ENCODE measurements at places on chromosomes 12 and 14.

DNA sequence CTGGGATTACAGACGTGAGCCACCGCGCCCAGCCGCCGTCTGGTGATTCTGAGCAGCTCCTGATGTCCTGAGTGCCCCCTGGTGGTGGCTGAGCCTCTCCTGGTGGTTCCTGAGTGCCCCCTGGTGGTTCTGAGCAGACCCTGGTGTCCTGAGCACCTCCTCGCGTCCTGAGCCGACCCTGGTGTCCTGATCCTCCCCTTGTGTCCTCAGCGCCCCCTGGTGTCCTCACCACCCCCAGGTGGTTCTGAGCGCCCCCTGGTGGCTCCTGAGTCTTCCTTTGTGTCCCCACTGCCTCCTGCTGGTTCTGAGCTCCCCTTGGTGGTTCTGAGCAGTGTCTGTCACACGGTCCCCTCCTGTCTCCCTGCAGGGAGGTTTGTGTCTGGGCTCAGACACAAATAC, 1304.9 kb downstream of the TMEM121 start:
- no peak for DNase-seq

- no peak for DNase-seq
Measured at GRCh38 chr14:19974844-19975243, 547 bp upstream of the OR4K15 start.

GRCh38 chr12:53071591-53072551, 7.3 kb downstream of the SPRYD3 start:
- no peak for DNase-seq

GRCh38 chr14:45253754-45254310, 830 bp upstream of the MIS18BP1 start:
- no peak for DNase-seq

DNA sequence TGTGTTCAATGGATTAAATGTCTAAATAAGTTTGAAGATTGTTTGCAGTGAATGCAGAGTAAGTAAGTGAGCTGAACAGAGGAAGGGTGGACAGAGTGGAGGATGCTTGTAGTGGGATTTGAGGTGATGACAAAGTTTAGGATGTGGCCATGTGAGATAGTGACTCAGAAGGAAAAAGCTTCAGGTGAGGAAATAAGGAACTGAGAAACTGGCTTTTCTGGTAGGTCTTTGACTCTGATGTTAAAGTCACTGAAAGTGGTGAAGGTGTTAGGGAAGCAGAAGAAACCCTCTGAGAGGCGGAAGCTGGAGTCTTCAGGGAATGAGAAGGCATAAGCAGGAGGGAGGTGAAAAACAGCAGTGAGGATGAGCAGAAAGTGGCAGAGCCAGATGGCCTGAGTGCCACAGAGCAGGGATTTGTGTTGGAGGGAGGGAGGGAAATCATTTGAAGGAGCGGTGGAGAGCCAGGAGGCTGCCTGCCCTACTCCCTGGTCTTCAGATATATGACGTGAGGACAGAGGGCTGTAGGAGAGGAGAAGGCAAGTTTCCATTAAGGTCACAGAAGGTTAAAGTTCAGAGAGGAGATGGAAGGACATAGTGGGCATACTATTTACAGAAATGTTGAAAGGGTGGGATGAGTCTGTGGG, 24.8 kb downstream of the RGS6 start:
- no peak for DNase-seq

DNA sequence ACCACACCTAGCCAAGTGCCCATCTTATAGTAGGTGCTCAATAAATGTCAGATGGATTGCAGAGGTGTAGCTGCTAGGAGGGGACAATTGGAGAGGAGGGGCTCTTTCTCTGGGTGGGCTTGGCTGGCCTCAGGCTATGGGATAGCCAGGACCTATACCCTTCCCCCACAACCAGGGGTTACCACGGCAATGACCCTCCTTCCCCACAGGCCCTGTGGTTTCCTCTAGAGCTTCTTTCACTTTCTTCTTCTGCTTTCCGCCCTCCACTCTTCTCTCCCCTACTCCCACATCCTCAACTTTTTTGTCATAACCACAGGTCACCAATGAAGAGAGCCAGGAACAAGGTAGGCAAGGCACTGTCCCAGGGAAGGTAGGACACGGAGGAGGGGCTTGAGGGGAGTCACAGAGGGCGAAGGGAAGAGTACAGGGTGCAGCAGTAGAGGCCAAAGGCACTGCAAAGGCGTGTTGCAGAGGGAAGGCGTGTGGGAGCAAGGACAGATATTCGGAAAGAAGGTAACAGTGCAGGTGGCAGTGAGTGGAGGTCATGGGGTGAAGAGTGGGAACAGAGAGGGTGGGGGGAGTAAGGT, 1.9 kb upstream of the ITGB7 start:
- no peak for DNase-seq

DNA sequence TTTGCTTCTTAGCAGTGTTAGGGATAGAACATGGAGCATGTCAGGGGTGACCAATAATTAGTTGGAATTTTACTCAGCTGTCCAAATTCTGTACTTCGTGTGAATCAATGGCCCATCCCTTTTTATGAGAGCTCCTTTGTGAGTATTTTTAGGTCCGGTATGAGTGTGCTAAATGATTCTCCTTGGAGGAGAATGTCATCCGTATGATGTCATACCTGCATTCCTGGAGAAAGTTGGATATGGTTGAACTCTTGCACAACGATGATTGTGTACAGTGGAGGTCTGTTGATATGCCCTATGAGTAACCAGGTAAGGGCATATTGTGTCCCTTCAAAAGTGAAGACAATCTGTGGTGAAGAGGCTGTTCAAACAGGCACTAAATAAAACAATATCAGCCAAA, 400.8 kb downstream of the GXYLT1 start:
- peak; percentile 6 for DNase-seq

DNA sequence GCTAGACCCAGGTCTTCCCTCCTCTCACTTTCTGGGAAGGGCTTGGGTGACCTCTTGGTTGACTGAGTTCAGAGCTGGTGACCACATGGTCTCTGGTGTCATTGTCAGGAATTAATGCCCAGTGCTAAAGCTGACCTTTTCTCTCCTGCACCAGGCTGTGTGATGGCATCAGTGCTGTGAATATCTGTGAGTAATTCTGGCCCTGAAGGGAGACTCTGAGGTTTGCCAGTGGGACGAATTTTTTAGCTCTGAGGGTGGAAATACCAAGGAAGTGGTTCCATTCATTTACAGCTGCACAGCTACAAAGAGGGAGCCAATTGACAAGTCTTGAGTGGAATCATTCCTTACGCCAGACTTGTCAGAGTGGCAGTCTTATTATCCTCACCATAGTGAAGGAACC, 6.2 kb upstream of the KRT86 start:
- no peak for DNase-seq

DNA sequence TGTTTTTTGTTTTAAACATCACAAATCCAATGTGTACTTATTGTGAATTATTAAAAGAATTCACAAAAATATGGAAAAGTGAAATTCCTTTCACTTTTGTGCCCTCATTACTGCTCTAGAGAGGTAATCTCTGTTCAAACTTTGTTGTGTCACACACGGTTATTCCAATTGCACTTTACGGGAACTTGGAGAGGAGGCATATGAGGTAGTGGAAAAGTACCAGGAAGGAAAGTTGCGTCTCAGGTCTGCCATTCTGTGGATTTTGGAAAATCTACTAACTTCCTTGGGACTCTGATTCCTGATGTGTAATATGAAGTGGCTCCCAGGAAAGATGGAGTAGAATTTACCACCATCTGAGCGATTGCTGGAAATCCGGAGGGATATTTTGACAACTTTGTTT, 90.9 kb upstream of the DCN start:
- no peak for DNase-seq

- DNase-seq: no peak
Measured at GRCh38 chr12:49264466-49264872, 413 bp upstream of the TUBA1C start.

- DNase-seq: no peak
Measured at GRCh38 chr12:3087758-3088650, 10.8 kb downstream of the TSPAN9 start.

- DNase-seq: no peak
Measured at GRCh38 chr14:34356264-34356654, 105.8 kb downstream of the SPTSSA start.

DNA sequence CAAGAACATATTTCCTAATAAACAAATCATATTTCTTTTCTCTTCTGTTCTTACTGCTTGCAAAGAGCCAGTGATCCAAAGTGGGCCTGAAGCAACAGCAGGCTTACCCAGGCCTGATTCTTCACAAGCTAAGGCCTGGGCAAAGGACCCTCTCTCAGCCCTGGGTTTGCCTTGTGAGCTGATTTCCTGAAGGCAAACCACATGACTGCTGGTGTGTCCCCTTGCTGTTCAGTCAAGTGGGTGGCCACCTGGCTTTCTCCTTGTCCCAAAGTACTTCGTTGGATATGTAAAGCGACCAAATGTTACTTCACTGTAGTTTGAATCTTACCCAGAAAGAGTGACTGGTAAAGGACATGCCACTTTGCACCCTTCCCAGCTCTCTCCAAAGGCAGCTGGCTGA, 392.9 kb downstream of the ZFP36L1 start:
- DNase-seq: no peak

GRCh38 chr12:113948151-113948914, 17.8 kb downstream of the RBM19 start:
- no peak for DNase-seq

DNA sequence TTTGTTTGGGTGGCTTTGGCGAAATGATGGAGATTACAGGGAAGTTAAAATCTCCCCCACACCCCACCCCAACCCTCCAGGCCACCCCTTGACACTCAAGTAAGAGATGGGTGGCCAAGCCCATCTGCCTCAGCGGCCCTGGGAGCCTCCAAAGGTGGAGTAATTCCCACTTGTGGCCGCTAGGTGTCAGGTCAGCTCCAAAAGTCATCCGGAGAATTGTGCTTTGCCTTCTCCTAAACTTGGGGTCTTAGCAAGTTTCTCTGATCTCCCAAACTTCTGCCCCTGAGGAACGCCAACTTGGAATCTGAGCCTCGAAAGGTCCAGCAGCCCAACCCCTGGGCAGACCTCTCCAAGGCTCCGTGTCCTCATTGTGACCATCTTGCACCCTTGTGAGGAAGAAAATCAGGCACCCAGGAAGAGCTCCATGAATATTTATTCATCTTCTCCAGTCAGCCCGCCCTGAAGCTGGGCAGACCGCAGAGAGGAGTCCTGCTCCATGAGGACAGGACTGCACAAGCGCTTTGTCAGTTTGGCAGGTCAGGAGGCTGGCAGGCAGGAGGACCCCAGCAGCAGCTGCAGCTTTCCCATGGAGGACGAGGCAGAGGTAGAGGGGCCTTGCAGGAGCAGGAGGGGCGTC, 46.7 kb downstream of the LRRC74A start:
- DNase-seq: peak; percentile 58

DNA sequence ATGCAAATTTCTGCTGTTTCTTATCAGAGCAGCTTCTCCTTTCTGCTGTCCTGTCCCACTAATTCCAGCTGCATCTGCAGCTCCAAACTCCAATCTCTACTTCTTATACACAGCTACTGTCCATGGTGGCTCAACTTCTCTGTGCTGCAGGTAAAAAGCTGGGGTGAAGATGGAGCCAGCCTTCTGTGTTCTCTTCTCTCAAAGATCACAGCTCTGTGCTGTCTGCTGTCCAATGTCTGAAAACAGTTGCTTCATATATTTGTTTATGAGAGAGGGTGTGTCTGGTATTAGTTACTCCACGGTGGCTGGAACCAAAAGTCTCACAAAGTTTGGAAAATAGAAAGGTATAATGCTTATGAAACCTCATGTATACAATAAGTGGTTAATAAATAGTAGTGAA, 445.8 kb upstream of the TBX3 start:
- DNase-seq: no peak

- DNase-seq: no peak
Measured at GRCh38 chr14:75126121-75126544, 715 bp downstream of the NEK9 start.

DNA sequence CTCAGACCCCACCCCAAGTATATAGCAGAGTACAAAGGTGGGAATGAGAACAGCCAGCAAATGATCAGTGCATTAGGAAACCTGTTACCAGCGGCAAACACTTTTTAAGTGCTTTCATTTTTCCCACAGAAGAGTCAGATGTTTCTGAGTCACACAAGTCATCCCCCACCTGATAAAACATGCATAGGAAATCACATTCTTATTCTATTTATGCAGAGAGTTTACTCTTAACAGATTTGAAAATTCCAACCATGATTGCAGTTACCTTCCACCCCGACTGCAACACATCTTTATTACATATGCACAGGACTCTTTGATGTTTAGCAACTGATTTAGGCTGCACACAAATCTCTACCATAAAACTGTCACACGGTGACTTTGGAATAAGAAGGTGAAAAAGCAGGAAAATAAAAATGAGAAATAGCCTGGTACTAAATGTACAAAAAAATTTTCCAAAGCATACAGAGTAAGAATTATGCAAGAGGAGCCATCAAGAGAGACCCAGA, 236.4 kb downstream of the PAWR start:
- no peak for DNase-seq
